ENCODE measurements at places on chromosomes 3 and 15.

- no peak for DNase-seq
Observed at GRCh38 chr3:114447950-114448479, 154.2 kb downstream of the TIGIT start.

- no peak for DNase-seq
Observed at GRCh38 chr3:196178993-196179379, 32.2 kb downstream of the ZDHHC19 start.

DNA sequence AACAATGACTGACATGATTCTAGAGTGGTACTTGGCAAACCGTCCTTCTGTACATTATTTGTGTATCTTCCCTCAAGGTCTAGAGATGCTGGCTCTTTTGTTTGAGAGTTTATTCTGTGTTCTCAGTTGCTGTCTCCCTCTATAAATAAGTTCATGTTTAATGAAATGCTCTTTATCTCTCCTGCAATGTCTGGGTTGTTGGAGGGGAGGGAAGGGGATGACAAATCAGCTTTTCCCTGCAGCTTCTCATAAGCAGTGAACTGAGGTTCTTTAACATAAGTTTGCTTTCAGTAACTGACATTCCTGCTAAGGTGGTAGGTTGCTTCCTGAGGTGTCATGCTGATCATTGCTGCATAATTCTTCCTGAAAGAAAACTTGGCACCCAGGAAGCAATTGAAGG, 21.8 kb downstream of the ITPR1 start:
- no peak for DNase-seq

DNA sequence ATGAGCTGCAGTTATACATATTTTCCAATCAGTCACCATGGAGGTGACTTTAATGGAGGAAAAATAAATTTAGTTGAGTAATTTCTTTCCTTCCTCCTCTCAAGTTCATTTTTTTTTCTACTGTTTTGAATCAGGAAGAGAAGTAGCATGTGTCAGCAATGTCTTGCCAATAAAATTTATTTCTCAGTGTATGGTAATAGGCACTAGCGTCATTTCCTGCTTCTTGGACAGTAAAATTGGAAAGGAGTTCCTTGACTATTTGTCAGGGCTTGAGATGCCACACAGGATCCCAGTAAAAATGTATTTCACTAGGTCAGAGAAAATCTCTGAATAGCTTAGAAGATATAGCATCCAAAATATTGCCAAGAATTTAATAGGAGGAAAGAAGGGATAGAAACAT, 605.9 kb downstream of the ROBO1 start:
- DNase-seq, result no peak

DNA sequence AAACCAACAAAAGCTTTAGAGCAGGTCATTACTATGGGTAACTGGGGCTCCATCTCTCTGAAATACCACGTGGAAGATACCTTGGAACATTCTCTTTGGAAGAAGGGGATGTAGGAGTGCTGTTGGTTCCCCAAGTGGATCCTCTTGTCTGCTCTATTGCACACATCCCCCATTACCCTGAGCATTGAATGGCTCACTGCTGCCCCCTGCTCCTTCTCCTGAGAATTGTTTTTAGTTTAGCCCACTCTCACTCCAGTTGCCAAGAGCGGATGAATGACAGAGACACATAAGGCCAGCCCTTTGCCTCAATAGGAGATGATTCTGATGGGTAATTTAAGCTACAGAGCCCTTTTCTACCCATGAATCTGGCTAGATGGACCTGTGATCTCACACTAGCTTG, 135.6 kb upstream of the SUCLG2 start:
- DNase-seq, result no peak

DNA sequence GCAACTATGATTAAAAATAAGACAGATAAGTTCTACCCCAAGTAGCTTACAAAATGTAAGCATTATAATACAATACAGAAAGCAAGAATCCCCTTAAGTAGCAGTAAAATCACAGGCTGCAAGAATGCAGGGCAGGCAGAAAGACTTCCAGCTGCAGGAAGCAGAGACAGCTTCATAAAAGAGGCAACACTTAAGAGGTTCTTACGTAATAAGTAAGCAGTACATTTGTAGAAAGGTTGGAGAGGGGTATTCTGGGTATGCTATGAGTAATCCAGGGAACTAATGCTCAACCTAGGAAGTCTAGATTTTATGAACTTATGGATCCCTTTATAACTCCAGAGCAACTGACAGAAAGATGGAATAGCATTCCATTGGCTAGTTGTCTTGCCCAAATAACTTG, 151.6 kb downstream of the IL5RA start:
- no peak for DNase-seq

- no peak for DNase-seq
Observed at GRCh38 chr3:16052964-16053363, 121.5 kb upstream of the GALNT15 start.

- peak; percentile 32 for DNase-seq
Observed at GRCh38 chr3:141959589-141960554, 83.4 kb downstream of the ATP1B3 start.

- no peak for DNase-seq
Observed at GRCh38 chr3:58388550-58389091, 45.0 kb downstream of the PDHB start.

GRCh38 chr3:180416111-180416594, 185.8 kb upstream of the TTC14 start:
- DNase-seq, result no peak

DNA sequence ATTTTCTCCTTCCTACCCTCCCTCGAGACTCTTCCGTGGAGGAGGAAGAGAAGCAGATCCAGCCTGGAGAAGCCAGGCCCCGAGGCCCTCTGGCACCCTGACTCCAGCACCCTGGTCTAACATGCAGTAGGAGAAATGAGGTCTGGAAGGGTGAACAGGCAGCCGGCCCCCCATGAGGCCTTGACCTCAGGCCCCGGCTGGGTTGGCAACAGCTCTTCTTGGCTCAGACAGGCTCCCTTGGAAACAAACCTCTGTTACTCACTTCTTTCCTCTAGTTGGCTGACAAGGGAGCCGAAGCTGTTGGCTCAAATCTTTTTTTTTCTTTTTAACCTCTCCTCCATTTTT, 73.4 kb downstream of the CPN2 start:
- DNase-seq, result no peak

DNA sequence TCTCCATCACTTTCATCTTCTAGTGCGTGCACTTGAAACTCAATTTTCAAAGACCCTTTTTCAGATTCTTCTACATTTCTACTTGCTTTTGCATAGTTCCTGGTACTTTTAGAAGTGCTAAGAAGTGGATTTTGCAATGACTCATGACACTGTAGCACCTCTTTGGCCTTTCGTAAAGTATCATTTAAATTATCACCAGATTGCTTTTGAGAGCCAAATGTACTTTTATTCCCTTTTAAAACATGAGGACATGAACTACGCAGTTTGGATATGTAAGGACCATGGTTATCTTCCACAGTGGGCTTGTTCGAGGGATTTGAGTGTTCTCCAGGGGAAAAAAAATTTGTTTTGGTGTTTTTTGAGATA, 40.5 kb downstream of the ZNF106 start:
- DNase-seq, result no peak

- DNase-seq, result peak; percentile 35
Observed at GRCh38 chr3:197463279-197463678, 92.5 kb downstream of the BDH1 start.
